ENCODE measurements at places on chromosomes 3 and 15. TPM values are rescaled to one million over a fixed set of nuclear protein-coding genes. Genes with fewer than 3 reads are reported as not detected.

DNA sequence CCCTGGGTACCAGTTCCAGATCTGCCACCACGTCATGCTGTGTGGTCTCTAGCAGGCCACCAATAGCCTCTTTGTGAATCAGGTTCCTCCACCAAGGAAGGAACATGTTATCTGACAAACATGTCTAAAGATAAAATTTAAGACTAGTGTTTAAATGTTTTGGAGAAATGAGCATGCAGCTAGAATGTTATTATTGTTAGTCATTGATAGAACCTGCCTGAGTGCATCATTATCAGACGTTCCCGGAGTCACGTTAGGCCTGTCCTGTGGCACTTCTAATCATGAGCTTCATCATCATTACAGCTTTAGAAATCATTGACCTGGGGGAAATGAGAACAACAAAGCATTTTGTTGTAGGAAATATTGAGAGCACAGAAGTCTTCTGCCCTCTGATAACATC is 58.9 kb upstream of the FURIN start:
- DNase-seq = no peak
- no peaks in the 10 kb centered on the region for H3K4me1 ChIP-seq
- H3K27ac ChIP-seq = no peak overlapping the region

DNA sequence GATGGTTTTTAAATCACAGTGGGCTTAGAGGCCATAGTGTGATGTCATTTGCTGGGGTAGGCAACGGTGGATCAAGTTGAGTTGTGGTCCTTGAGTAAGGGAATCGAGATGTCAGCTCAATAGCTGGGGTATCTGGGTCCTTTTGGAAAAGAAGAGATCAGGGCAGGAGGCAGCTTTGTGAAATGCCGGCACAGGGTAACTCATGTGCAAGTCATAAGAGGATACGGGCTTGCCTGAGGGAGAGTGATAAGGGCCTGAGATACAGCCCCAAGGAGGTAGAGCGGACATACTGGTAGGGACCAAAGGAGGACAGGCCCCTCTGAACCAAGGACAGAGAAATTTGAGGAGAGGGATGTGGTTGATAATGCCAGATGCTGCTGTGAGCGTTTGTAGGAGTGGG is 4.2 kb upstream of the FAM131A start:
- peaks cover 64% of the 10 kb centered on the region for H3K36me3 ChIP-seq
- H3K4me1 ChIP-seq = peaks cover 65% of the 10 kb centered on the region
- DNase-seq = no peak
- peak overlapping the region; percentile 96 for H3K27ac ChIP-seq
- peaks cover 38% of the 10 kb centered on the region for H3K27me3 ChIP-seq

- H3K27me3 ChIP-seq = peaks cover 6% of the 10 kb centered on the region
- no peak overlapping the region for H3K4me3 ChIP-seq
- H3K4me1 ChIP-seq = peaks cover 47% of the 10 kb centered on the region
Observed at GRCh38 chr15:100112061-100112420, 229.7 kb downstream of the ADAMTS17 start.

GRCh38 chr15:72785841-72786240 is 2.3 kb upstream of the ADPGK start:
- no peak overlapping the region for H3K4me3 ChIP-seq
- H3K27ac ChIP-seq = no peak overlapping the region
- peaks cover 10% of the 10 kb centered on the region for H3K36me3 ChIP-seq

Gene GOLGA6A
- 0.85 TPM for total RNA-seq

GRCh38 chr3:56185827-56186226 is 282.4 kb downstream of the ERC2 start:
- no peaks in the 10 kb centered on the region for H3K27me3 ChIP-seq
- H3K36me3 ChIP-seq = no peaks in the 10 kb centered on the region
- H3K4me1 ChIP-seq = no peaks in the 10 kb centered on the region

Gene OR4M2
- total RNA-seq = not detected

- H3K27me3 ChIP-seq = peaks cover 7% of the 10 kb centered on the region
- peaks cover 8% of the 10 kb centered on the region for H3K36me3 ChIP-seq
- H3K4me3 ChIP-seq = peak overlapping the region; percentile 53
- peaks cover 92% of the 10 kb centered on the region for H3K4me1 ChIP-seq
Observed at GRCh38 chr15:68595761-68596160, 17.0 kb downstream of the CORO2B start.

DNA sequence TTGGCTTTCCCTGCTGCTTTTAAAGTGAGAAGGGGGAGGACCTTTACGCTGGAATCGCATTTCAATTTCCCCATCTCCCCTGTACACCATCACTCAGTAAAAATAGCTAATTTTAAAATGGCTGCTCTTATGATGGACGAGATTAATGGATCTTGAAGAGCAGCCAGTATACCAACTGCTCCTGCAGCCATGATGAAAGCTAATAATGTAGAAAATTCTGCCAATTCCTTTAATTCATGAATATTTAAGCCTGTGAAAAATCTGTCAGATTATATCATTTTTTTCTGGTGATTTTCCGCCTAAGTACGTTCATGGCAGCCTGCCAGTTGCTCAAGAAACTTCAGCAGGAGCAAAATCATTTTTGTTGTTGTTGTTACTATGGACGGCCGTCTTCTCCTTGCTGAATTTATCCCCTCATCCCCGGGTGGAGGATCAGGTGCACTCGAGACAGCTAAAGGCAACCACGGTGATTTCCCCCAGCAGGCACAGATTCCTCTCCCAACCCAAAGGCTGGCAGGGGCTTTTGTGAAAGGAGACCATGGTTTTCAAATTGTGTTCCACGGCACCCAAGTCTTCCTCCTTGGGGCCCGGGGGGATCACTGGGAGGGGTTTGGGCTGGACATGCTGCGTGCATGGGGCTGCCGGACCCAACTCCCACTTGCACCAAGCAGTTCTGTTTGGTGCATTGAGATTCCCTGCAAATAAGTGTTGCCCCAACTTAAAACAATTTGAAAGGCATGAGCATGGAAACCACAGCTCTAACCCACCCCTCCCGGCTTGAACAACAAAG is 289.6 kb downstream of the UACA start:
- no peaks in the 10 kb centered on the region for H3K4me1 ChIP-seq
- H3K36me3 ChIP-seq = no peaks in the 10 kb centered on the region
- no peak overlapping the region for H3K27ac ChIP-seq
- no peak for DNase-seq
- no peak overlapping the region for H3K4me3 ChIP-seq
- peaks cover 12% of the 10 kb centered on the region for H3K27me3 ChIP-seq

DNA sequence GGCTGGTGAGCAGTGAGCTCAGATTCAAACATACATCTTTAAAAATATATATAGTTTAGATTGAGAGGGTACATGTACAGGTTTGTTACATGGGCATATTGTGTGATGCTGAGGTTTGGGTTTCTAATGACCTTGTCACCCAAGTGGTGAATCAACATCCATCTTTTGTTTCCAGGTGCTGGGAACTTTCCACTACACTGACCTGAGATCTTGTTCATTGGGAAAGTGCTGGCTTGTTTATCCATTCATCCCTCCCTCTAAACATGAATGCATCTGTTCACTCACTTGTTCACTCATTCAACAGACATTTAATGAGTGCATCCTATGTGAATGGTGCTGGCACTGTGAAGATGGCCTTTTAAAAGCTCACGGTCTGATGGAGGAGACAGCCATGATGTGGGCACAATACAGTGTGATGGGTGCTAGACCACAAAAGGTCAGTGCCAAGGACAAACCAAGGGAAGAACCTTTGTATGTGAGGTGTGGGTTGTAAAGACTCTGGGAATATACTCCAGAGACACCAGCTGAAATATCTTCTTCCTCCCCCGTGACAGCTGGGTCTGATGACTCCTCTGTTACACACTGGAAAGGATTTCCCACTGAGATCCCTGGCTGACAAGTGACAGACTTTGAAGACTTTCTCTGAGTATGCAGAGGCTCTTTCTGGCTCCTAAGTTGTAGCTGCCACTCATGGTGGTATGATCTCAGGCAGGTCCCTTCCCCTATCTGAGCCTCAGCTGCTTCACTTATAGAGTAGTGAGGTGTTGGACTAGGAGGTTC is 16.2 kb upstream of the ITGA11 start:
- DNase-seq = no peak
- no peaks in the 10 kb centered on the region for H3K27me3 ChIP-seq
- no peak overlapping the region for H3K27ac ChIP-seq
- no peak overlapping the region for H3K4me3 ChIP-seq

GRCh38 chr15:52114261-52115055 is 1.9 kb upstream of the BCL2L10 start:
- peaks cover 7% of the 10 kb centered on the region for H3K4me1 ChIP-seq
- H3K36me3 ChIP-seq = no peaks in the 10 kb centered on the region
- peak overlapping the region; percentile 24 for H3K27ac ChIP-seq
- H3K27me3 ChIP-seq = peaks cover 3% of the 10 kb centered on the region

Gene C3orf49
- not detected for total RNA-seq

DNA sequence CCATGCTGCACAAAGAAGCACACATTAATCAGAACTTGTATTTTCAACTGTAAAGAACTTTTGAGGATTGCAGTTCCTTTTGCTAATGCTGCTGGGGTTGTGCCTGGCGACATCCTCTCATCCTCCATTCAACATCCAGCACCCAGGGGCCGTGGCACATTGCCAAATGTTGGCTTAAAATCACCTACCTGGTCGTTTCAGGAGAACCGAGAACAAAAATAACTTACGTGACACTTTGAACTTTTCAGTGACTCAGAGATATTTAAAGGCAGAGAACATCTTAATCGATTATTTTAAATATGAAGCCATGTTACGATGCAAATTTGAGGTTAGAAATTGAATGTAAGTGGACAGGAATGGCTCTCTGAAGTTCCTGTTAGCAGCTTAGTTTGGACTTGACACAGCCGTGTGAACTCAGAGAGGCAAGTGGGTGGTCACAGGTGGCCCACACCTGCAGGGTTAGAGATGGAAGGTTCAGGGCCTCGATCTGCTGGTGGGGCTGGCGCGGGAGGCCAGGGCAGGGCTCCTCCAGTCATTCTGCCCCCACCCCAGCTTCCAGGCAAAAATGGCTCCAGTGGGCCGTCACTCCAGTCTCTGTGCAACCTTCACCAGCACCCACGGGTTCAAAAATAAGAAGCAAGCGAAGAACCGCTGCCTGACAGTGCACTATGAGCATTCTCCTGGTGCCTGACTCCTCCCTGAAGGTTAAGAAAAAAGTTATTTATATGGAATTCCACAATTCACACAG is 12.2 kb downstream of the LRRK1 start:
- H3K36me3 ChIP-seq = no peaks in the 10 kb centered on the region
- no peak for DNase-seq
- no peak overlapping the region for H3K4me3 ChIP-seq
- peaks cover 4% of the 10 kb centered on the region for H3K27me3 ChIP-seq
- H3K4me1 ChIP-seq = peaks cover 23% of the 10 kb centered on the region
- no peak overlapping the region for H3K27ac ChIP-seq

DNA sequence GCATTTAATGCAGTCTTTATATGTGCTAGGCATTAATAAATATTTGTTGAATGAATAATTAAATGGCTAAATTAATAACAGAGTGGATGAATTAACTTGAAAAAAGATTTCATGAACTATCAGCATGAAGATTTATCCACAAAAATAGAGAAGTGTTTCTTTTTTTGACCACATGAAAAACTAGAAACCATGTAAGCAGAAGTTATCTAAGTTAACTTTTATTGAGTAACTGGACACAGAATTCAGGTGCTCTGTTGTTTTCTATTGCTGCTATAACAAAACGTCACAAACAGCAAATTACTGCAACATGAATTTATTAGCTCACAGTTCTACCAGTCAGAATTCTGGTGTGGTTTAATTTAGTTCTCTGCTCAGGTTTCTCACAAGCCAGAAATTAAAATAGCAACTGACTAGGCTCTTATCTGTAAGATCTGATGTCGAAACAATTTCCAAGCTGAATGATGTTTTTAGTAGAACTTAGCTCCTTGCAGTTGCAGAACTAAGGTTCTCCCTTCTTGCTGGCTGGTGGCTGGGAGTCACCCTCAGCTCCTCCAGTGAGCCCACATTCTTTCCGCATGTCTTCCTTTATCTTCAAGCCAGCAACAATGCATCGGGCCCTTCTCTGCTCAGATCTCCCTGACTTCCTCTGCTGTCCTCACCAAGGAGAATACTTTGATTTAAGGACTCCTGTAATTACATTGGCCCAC is 810.2 kb upstream of the ALCAM start:
- no peaks in the 10 kb centered on the region for H3K27me3 ChIP-seq
- no peak for DNase-seq
- H3K4me3 ChIP-seq = no peak overlapping the region
- H3K27ac ChIP-seq = no peak overlapping the region
- no peaks in the 10 kb centered on the region for H3K4me1 ChIP-seq
- H3K36me3 ChIP-seq = no peaks in the 10 kb centered on the region

- H3K4me1 ChIP-seq = no peaks in the 10 kb centered on the region
- H3K27ac ChIP-seq = no peak overlapping the region
- no peak overlapping the region for H3K4me3 ChIP-seq
- no peak for DNase-seq
- no peaks in the 10 kb centered on the region for H3K36me3 ChIP-seq
- no peaks in the 10 kb centered on the region for H3K27me3 ChIP-seq
Observed at GRCh38 chr3:119927190-119927589, 145.3 kb downstream of the NR1I2 start.

DNA sequence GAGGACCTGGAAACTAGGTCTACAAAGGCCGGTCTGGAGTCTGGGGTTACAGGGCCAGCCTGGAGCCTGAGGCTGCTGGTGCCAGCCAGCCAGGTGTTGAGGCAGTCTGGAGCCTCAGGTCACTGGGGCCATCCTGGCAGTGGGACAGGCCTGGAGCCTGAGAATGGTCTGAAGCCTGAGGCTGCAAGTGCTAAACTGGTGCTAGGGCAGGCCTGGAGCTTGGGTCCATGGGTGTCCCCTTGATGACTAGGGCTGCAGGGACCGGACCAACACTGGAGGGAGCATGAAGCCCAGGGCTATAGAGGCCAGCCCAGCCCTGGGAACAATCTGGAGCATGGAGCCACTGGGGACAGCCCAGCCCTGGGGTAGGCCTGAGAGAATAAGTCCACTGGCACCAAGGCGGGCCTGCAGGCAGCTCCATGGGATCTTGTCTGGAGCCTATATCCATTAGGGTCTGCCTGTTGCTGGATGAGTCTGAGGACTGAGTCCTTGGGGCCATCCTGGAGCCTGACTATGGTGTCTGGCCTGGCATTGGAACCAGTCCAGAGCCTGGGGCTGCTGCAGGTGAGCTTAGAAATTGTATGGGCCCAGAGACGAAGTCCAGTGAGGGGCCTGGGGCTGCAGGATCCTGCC is 101.9 kb downstream of the GLDN start:
- no peaks in the 10 kb centered on the region for H3K27me3 ChIP-seq
- no peak for DNase-seq
- no peak overlapping the region for H3K4me3 ChIP-seq
- no peak overlapping the region for H3K27ac ChIP-seq

Gene TM4SF18
- 57.4 TPM for total RNA-seq

DNA sequence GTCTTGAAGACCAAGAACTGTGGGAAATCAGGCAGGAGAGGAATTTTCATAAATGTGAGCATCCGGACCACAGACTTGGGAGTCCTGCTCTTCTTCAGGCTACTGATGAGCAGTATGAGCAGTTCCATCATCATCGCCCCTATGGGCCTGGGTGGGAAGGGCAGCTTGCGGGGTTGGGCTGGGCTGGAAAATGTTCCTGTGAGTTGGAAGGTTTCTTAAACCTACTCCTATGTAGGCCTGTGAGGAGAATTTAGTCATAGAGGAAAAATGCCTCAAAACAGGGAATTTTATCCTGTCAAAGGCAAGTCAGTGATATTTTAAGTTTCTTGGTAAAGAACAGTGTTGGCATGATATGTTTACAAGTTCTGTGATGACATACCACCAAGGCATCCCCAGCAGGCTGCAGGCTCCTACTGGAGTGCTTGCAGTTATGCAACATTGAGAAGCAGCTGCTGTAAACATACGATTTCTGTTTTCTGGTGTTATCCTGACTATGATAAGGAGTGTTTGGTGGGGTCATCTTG is 10.3 kb downstream of the MASP1 start:
- no peak overlapping the region for H3K27ac ChIP-seq
- peaks cover 8% of the 10 kb centered on the region for H3K4me1 ChIP-seq
- H3K27me3 ChIP-seq = peaks cover 1% of the 10 kb centered on the region
- DNase-seq = no peak
- H3K4me3 ChIP-seq = no peak overlapping the region
- H3K36me3 ChIP-seq = no peaks in the 10 kb centered on the region

Measured in endothelial cell (in vitro differentiated cells).